ENCODE measurements at places on chromosomes 4 and X.

DNA sequence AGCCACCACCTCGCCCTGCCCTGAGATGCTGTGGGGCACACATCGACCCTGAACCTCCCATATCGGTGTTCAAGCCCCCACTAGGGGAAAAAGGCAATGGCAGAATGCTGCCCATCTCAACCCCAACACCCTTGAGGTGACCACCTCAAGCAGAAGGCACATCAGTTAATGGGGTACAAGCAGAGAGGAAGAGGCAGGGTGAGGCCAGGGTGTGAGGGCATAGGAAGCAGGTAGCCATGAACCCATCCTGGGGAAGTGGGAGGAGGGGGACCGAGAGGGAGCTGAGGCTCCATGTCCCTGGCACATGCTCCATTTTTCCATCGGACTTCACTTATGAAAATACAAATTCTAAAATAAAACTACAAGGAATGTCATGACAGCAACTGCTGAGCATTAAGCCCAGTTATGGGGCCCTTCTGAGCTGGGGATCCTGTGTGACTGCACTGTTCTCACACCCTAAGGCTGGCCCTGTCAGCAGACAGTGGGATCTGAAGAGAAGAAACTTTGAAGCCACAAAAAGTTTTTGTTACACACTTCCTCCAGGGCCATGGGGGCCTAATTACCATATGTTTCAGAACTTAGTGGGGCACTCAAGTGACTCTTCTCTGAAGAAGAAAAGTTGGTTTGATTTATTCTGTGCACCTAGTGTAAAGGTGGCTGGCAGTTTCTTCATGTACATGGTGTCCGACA, 68.2 kb upstream of the FAM241A start:
- no peak for DNase-seq

DNA sequence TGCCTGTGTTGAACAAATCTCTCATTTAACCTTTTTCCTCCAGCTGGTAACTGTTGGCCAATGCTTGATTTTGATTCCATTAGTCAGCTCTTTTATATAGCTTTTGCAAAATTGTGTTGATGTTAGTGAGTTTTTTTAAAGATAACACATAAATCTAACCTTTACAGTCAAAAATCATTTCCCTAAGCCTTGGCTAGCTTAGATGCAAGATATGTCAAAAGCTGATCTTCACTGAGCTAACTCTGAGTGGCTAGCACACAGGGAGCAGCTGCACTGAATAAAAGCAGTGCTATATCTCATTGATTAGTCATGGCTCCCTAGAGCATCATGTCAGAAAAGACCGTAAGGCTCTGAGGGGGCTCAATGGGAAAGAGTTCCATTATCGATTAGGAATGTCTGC, 78.7 kb downstream of the PPARGC1A start:
- no peak for DNase-seq

GRCh38 chr4:10285028-10285427, 168.4 kb upstream of the WDR1 start:
- no peak for DNase-seq

- DNase-seq, result no peak
These were observed 2.4 kb upstream of the BCORL1 start for GRCh38 chrX:129980001-129980401.

- DNase-seq, result no peak
These were observed 152.7 kb downstream of the POU4F2 start for GRCh38 chr4:146791439-146791838.

DNA sequence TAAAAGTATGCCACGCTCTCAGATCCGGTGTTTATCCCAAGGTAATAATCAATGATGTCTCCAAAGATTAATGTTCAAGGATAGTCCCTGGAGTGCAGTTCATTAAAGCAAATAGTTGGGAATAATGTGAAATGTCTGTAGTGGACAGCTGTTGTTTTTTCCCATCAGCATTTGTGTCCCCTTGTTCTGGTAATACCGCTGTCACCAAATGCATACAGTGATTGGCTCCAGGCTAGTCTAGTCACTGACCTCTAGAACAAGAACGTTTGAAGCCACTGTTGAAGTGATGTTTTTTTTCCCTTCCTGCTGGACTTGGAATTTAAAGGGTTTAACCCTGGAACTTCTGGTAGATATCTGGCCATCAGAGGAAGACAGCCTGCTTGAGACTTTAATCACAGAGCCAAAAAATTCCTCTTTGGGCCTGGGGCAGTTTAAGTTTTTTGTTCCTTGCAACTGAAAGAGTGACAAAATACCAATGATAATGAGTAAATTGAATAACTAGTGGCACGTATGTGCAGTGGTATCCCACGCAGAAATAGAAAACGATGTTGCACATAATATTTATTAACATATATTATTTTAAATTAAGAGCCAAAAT, 30.6 kb downstream of the HSD17B11 start:
- no peak for DNase-seq

DNA sequence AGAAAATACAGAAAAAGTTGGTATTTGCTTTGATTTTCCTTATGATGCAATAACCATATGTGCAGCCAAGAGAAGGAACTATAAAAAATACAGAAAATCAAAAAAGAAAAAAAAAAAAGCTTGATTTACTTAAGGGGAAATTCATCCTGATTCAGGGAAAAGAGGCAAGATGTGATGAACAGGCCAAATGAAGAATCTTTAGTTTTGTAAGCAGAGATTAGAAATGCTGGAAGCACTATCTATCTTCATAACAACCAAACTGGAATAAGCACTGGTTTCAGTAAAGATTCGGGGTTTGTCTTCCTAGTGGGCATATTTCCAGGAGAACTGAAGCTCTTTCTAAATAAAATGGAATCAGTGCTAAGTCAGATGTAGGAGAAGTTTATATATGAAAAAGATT, 82.9 kb upstream of the KCNIP4 start:
- DNase-seq, result no peak

GRCh38 chr4:45550766-45551366, 573.0 kb downstream of the GABRG1 start:
- DNase-seq, result no peak

GRCh38 chr4:119523399-119523798, 105.2 kb downstream of the PDE5A start:
- DNase-seq, result no peak

- no peak for DNase-seq
These were observed 177.4 kb downstream of the SH3KBP1 start for GRCh38 chrX:19709812-19710518.

DNA sequence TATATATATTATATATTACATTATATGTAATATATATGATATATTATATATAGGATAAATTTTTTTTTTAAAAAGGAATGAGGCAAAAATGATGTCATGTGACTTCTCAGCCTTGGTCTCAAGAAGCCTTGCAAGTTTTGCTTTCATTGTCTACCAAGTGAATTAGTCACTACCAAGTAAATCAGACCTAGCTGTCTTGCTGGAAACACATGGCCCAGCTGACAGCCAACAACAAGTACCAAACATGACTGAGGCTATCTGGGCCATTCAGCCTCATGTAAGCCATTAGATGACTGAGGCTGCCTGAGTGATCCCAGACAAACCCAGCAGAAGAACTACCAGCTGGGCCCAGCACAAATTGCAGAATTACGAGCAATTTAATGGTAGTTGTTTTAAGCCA, 44.9 kb downstream of the HAND2 start:
- DNase-seq, result no peak

GRCh38 chr4:73181231-73181630, 77.4 kb downstream of the ANKRD17 start:
- no peak for DNase-seq

GRCh38 chr4:20395160-20395773, 143.6 kb downstream of the SLIT2 start:
- DNase-seq, result peak; percentile 51

All from NCI-H526 treated with DMSO at 0.1 percent for 48 hours (cell line).